ENCODE measurements at places on chromosomes 5 and 9.

- no peak for DNase-seq
These were observed 89.9 kb downstream of the PIP5K1B start for GRCh38 chr9:68794898-68795297.

DNA sequence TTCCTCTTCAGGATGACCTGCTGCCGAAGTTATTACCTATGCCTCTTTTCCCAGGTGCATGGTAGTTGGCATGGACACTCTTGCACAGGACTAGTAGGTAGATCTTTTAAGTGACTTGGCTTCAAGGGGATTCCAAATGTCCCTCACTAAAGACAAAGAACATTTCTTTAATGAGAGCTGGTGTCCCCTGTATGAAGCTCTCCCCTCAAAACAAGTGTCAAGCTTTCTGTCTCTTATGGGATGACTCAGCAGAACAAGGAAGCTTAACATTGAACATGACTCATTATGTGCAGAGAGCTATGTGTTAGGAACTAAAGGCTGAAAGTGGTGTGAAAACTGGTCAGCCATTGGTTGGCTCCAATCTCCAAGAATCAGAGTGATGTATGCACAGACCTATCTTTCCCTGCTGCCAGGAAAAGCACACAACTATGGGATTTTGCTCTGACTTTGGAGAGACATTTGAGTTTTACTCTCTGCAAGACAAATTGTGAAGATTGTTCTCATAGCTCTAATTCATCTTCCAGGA, 120.5 kb downstream of the PRDM6 start:
- no peak for DNase-seq

DNA sequence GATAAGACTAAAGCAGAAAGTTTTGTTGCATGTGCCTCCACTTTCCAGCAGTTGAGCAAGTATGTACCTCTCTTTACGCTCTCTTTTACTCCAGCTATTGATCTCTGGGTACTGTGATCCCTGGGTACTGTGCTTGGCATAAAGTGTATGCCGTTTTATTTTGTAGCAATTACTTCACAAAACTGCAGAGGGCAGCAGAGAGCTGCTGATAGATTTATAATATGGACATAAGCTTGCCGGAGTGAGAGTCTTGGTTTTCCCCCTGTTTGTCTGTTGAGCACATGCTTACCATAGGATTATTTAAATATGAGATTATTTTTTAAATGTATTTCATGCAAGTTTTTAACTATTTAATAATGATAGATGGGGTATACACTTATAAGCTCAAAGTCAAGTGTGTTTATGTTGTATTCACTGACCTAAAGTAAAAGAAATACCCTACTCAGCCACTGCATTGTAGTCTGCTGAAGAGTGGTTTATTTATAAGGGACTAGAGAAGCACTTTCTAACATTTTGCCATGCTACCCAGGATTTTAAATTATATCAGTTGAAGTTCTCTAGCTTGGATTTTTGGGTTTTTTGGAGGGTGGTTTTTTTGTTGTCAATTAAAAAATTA, 13.0 kb downstream of the TTC1 start:
- peak; percentile 12 for DNase-seq

GRCh38 chr9:27602954-27603353, 29.7 kb upstream of the C9orf72 start:
- no peak for DNase-seq

DNA sequence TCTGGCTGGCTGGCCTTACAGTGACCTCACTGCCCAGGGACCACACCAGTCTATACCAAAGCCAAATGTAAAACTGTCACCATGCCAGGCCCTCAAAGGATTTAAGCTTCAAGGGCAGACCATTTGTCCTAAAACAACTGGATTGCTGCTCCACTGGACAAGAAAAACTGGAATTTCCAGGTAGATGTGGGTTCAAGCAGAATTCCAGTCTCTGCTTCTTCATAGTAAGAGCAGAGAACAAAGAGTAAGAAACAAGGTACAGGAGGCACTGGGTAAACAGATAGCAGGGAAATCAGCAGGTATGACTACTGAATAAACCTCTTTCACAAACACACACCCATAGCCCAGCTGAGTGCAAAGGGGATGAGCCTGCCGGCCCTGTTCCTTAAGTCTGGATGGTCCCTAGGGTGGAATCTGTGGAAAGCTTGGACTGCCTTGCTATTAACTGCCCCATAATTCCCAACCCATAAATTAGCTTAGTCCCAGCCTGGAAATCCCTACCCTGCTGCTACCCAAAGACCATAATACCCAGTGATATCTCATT, 5.5 kb downstream of the B4GALT1 start:
- DNase-seq: no peak

DNA sequence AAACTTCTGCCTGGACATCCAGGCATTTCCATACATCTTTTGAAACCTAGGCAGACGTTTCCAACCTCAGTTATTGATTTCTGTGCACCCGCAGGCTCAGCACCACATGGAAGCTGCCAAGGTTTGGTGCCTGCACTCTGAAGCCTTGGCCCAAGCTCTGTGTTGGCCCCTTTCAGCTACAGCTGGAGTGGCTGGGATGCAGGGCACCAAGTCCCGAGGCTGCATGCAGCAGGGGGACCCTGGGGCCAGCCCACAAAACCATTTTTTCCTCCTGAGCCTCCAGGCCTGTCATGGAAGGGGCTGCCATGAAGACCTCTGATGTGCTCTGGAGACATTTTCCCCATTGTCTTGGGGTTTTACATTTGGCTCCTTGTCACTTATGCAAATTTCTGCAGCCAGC, 49.9 kb downstream of the NFX1 start:
- DNase-seq: no peak

GRCh38 chr9:14782286-14783051, 59.9 kb upstream of the CER1 start:
- no peak for DNase-seq

DNA sequence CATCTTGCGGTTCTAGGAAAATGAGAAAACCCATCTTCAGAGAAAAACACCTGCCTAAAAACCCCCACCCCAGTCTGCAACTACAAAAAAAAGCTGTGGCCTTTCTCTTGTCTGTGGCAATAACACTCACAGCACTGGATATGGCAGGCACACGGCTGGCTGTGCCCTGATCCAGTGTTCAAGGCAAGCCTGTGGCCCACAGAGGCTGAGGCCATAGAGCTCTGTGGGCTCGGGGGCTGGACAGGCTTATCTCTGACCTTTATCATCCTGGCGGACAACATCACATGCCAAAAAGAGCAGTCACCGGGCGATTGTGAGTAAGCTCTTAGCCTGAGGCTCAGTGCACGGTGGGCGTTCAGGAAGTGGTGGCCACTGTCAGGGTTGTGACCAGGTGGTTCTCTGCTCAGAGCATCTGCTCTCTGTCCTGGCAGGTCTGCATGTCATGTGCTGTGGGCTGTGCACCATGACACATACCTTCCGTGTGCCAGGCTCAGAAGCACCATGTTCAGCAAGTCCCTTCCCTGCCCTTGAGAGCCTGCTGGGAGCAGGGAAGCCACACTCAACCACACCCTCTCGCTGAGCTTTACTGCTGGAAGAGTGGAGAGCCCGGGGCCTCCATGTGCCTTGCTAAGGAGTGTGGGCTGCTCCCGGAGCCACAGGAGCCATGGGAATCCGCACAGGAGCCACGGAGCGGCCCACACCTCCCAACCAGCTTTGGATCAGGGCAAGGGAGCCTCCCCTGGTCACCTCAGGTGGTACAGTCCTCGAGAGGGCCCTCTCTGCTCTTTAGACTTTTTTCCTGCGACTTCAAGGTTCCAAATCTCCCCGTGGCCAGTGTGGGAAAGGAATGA, 34.6 kb upstream of the WDR38 start:
- DNase-seq: peak; percentile 6

DNA sequence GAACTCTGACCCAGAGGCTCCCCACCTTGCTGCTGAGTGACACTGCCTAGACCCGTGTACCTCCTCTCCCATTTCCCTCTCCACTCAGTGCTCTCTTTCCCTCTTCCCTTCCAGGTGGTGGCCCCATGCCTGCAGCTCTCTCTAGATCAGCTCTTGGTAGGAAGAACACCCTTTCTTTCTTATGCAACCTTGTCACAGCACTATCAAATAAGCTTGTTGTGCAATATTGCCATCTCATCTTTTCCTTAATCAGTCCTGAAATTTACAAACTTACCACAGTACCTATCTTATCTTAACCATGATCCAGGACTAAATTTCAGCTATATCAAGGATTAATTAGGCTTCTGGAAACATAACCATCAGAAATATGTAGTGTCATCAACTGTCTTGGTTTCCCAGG, 88.6 kb downstream of the ZFAND5 start:
- no peak for DNase-seq

DNA sequence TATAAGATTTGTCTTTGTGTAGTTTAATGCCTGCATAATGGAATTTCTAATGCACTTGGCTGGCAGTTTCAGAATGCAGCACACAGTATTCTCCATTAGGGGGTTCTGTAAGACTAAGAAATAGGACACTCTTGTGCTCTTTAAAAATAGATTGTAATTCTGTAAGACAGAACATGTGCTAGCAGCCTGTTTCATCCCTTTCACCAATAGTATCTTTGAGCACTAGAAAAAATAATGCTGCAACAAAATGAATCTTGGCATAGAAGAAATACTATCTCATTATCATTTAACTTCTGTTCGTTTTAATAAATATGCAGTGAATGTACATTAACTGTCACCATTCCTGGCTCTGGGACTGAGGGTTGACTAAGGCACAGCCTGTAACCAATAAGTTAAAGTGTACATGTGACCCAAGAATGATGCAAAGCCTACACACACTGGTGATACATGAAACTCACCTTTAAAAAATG, 23.8 kb upstream of the ZNF622 start:
- DNase-seq: no peak

DNA sequence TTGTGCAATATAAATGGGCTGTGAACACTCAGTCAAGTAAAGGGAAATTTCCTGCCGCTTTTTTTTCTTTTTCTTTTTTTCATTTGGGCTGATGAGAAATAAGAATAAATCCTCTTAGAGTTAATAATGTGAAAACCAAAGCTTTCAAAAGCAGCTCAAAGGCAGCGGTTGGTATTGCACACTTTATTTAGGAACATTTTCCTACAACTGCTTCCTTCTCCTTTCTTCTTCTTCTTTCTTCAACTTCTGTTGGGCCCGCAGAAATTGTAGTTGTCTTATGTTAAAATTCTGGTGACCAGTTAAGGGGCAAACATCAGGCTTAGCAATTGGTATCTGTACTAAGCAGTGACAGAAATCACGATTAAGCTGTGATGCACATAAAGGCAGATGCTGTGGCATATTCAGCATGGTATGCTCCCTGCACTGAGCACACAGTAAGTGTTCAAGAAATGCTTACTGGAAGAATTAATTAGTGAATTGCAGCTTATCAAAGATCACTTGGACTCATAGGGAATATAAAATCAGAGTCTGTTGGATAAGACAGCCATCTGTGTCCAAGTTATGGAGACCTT, 85.4 kb downstream of the ANKRD55 start:
- no peak for DNase-seq

GRCh38 chr5:30900367-30900766, 293.1 kb upstream of the CDH6 start:
- no peak for DNase-seq

- no peak for DNase-seq
These were observed 9.0 kb upstream of the WNK2 start for GRCh38 chr9:93174976-93175375.

GRCh38 chr5:175718401-175719108, 60.7 kb downstream of the HRH2 start:
- DNase-seq: peak; percentile 41

DNA sequence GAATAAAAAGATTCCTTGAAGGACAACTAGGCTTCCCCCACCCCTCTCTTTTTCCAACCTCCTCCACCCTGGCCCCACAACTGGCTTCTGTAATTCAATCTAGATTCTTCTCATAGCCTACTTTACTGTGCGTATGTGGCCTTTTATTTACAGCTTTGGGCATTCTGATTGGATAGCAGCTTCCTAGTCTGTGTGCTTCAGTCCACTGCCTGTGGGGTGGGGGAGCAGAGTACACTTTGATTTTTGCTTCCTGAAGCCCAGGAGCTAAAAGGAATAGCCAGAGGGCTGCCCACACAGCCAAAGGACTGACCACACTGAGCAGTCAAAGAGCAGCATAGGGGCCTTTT, 30.4 kb downstream of the RUSC2 start:
- DNase-seq: no peak

DNA sequence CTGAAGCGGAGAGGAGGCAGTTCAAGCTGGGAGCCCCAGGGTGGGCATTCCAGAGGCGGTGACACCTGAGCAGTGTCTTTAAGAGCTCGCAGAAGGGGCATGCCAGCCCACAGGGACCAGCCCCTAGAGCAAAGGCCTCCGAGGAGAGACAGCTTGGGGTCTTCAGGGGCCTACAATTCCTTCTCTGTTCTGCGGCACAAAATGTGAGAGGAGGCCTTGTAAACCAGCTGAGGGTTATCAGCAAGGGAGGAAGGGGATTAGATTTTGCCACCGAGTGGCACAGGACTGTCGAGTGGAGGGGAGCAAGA, 505 bp upstream of the SIGMAR1 start:
- DNase-seq: no peak

GRCh38 chr5:96997265-96997859, 61.5 kb downstream of the LNPEP start:
- DNase-seq: no peak

GRCh38 chr9:93435386-93435785, 16.1 kb upstream of the FAM120A start:
- DNase-seq: no peak

DNA sequence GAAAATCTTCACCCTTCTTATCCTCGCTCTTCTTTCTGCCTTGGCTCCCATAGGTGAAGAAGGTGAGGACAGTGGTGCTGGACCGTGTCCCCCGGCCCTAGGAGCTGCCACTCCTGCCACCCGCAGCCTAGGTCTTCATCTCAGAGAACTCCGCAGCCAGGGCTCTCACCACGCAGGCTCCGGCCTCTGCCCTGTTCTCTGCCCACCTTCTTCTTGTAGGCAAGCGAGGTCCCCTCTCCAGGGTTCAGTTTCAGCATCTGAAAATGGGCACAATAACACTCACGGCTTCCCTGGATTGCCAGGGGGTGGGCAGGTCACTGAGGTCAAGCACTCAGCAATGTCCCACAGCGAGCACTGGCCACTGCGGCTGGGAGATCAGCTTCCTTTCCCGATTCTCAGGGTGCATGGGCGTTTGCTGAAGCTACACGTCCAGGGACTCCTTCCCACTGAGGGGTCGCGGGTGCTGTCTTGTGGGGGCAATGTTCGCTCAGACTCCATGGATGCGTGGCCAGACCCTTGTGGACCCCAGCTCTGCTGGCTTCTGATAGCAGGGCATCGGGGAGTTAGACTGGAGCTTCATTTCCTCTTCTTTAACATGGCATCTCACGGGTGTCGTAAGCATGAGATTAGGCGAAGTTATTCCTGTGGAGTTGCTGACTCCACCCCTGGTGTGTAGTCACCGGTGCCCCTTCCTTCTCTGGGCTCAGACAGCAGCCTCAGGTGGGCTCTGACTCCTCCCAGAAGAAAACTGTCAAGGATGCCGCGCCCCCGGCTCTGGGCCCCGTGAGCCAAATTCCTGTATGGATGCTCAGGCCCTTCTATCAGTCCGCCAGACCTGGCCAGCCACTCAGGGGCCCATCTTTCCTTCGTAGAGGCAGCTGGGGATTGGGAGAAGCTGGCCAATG, 145.1 kb upstream of the IRX2 start:
- DNase-seq: no peak

- DNase-seq: no peak
These were observed 568.2 kb upstream of the CDH18 start for GRCh38 chr5:20556115-20556763.

GRCh38 chr9:128390813-128391711, 19.9 kb downstream of the URM1 start:
- no peak for DNase-seq

GRCh38 chr9:92035146-92035545, 80.1 kb downstream of the SPTLC1 start:
- DNase-seq: no peak

GRCh38 chr5:73895471-73895870, 269.5 kb downstream of the ARHGEF28 start:
- DNase-seq: no peak
